ENCODE measurements at places on chromosomes 12 and 14. TPM values are rescaled to one million over a fixed set of nuclear protein-coding genes. Genes with fewer than 3 reads are reported as not detected.

RFLNA gene
- not detected for total RNA-seq

RHEBL1 gene
- total RNA-seq = 5.2 TPM

KRT2 gene
- total RNA-seq = not detected

PRKD1 gene
- total RNA-seq = 6.0 TPM

TEX52 gene
- not detected for total RNA-seq

All from HT1080 (cell line).